Stomach (tissue), 19 donors: ENCODE measurements at places on chromosomes 12 and 14. TPM values are rescaled to one million over a fixed set of nuclear protein-coding genes. Genes with fewer than 3 reads are reported as not detected.

The MMP17 gene
- 0.46 TPM for polyA plus RNA-seq

The C14orf39 gene
- not detected for polyA plus RNA-seq

- H3K36me3 ChIP-seq: no peaks in the 10 kb centered on the region
- DNase-seq: no peak
- no peak overlapping the region for H3K4me3 ChIP-seq
- peaks cover 35% of the 10 kb centered on the region for H3K4me1 ChIP-seq
These were observed 56.5 kb upstream of the FOXN3 start for GRCh38 chr14:89473569-89473968.

The MAP3K12 gene
- polyA plus RNA-seq: 5.4 TPM

The NDUFA9 gene
- polyA plus RNA-seq: 71.3 TPM
